Heart left ventricle (tissue), 16 donors: ENCODE measurements at places on chromosomes 4 and X. TPM values are rescaled to one million over a fixed set of nuclear protein-coding genes. Genes with fewer than 3 reads are reported as not detected.

GRCh38 chr4:113071805-113072204 lies 22.4 kb downstream of the ANK2 start:
- DNase-seq, result no peak

DNA sequence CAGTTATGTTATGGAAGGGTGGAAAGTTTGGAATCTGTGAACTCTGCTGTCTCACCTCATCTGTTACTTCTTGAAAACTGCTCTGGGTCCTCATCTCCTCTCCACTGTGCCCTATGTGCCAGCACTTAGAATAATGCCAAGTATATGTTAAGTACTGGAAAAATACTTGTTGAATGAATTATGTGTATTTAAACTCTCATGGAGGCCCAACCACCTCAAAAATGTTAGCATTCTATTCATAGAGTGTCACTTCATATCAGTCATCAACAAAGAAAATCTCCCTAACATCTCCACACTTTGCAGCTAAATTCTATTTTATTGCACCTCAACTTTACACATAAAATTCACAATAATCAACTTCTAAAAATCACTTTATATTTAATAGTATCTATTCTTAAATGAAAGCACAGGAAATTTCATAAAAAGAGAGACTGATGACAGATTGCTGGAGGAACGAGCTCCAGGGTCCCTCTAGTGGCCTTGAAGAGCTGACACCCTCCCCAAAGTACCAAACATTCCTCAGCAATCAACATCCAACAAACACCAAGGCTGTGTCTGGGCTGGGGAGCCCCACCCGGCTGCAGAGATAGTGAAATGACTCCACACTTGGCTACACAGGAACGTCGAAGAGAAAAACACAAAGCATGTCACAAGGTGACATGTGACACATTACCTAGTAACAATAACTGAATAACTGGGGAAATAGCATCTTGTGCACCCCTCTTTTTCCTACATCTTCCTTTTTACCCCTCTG lies 45.8 kb downstream of the SLC39A8 start:
- DNase-seq, result no peak

DNA sequence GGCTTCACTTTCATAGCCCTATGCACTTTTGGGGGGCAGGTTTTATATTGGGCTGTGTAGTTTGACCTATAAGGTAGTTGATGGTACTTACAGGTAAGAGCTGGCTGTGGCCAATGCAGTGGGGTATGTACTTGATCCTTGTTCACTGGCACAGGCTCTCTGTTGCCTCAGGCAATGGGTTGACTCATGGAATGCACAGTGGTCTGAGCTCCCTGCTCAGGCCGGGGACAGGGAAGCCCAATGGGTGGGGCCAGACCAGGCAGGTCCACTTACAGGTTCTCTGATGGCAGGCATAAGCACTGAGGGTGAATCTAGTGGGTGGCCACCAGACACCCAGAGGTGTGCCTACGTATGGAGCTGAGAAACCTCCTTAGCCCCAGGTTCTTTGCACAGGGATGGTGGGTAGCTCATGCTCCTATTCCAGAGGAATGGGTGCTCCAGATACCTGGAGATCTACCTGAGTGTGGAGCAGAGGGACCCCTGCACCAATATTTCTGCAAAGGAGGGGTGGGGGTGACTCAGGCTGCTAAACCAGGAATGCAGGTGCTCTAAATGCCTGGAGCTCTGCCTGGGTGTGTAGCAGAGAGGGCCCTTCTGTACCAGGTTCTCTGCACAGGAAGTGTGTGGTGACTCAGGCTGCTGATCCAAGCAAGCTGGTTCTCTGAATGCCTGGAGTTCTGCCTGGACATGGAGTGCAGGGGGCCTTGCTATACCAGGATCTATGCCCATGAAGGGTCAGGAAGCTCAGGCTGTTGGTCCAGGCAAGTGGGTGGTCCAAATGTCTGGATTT lies 52.3 kb downstream of the IL1RAPL2 start:
- DNase-seq, result no peak

- no peak for DNase-seq
Observed at GRCh38 chr4:152981278-152981677, 45.2 kb downstream of the FHDC1 start.

DNA sequence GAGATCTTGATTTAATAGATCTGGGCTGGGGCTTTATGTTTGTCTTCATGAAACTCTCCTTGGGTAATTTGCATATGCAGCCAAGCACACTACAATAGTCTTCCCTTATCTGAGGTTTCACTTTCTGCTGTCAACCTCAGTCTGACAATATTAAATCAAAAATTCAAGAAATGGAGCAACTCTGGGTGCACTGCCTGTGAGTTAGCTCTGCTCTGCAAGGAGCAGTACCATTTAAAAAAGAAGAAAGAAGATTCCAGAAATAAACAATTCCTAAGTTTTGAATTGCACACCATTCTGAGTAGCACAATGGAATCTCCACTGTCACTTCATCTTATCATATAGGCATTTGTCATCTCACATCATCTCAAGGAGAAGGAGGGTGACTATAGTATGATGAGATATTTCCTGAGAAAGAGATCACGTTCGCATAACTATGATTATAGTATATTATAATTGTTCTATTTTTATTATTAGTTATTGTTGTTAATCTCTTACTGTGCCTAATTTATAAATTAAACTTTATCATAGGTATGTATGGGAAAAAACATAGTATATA lies 9.4 kb downstream of the FNIP2 start:
- no peak for DNase-seq

DNA sequence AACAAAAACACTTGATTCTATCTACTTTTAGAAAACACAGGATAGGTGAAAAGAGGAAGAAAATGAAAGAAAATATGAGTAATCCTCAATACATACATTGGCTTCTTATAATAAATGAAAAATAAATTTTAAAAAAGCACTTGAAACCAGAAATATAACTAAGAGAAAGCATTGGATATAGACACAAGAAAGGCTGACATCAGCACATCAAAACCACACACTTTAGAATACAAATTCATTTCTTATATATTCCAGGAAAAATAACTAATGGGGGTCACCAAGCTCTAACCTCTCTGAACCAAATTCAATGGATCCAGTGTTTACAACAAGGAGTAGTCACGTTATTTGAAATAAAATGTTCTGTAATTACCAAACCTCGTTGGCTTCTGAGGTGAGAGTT lies 133.5 kb downstream of the REELD1 start:
- no peak for DNase-seq

DNA sequence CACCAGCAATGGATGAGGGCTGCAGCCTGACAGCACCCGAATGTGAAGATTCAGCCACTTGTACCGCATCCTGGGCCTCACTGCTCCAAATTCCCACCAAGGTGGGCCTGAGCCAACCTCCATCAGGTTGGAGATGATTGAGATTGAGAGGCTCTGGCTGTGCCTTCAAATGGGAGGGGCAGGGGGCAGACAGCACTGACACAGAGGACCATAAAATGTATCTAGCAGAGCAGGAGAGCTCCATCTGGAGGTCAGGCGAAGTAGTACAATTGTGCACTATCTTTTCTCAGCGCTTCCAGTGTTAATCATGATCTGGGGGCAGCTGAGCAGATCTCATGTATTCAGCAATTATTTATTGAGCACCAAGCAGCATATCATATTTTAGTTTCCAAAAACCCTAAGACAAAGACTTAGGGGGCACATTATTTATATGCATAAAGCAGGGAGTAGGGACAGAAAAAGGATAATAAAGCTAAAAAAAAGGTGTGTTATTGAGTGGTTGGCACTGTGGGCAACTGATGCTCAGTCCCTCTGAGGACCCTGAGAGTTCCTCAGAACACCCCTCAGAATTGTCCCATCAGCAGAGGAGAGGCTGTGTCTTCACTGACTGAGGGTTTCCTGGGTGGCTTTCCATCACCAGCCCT lies 31.6 kb upstream of the C1QTNF7 start:
- peak; percentile 27 for DNase-seq

The CISD2 gene
- 18.4 TPM for total RNA-seq

The CLRN2 gene
- total RNA-seq, result not detected

The MED14 gene
- total RNA-seq, result 24.9 TPM

The TENM3 gene
- 3.6 TPM for total RNA-seq

The HSD17B13 gene
- total RNA-seq, result not detected
